GDM1 (cell line): ENCODE measurements at places on chromosomes 6 and 20.

GRCh38 chr6:24522228-24523176 lies 27.7 kb downstream of the ALDH5A1 start:
- DNase-seq, result no peak

GRCh38 chr20:34249291-34249690 lies 8.1 kb downstream of the ASIP start:
- DNase-seq, result no peak

DNA sequence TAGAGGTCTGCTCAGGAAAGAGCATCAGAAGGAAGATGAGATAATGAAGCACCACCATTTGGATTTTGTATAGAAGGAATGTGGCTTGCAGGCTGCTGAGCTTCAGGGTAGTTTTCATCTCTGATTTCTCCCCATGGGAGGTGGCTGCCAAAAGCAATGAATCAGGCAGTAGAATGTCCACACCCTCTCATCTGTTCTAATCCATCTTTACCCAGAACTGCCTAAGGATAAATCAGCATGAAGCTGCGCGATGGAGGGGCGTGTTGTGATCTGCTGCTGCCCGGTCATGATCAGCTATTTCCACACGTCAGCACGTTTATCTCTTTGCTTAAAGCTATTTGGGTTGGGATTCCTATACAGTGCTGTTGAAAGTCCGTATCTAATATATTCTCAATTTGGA lies 295.4 kb downstream of the FOXA2 start:
- DNase-seq, result no peak

- DNase-seq, result no peak
These were observed 127.9 kb downstream of the COL19A1 start for GRCh38 chr6:69994251-69994650.

- no peak for DNase-seq
These were observed 405.3 kb upstream of the HS3ST5 start for GRCh38 chr6:114747995-114748625.

DNA sequence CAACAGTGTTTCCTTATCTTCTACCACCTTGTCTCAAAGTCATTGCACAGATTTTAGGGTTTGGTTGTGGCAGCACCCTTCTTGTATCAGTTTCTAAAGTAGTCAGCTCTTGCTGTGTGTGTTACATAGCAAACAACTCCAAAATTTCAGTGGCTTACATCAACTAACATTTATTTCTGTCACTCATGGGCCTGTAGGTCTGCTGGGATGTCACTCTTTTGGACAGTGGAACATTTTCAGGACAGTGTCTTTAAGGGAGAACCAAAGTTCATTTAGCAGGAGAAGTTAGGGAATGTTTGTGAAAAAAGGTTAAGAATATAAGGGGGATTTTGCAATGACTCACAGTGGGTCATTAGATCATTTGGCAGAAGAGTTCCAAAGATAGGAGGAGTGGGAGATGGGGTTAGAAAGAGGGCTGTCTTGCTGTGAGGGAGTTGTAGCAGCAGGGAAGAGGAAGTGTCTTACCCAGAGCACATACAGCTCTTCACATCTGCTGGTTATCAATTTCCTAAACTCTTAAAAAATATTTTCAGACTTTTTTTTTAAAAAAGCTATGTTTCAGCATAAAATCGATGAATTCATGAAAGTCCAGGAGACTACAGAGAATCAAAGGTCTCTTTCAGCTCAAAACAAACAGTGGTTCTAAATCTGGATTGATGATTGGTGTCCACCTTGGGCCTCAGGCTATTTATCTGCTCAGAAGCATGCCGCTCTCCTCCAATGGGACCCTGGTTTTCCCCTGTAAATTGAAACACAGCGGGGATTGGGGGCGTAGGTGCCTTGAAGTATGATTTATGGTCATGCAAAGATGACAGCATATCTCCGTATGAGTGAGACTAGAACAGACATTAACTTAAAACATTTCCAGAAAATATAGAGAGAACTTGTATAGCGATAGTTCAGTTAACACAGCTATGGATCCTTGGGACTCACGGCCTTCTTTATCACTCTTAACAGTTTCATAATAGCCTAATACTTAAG lies 117.3 kb downstream of the B3GAT2 start:
- no peak for DNase-seq

DNA sequence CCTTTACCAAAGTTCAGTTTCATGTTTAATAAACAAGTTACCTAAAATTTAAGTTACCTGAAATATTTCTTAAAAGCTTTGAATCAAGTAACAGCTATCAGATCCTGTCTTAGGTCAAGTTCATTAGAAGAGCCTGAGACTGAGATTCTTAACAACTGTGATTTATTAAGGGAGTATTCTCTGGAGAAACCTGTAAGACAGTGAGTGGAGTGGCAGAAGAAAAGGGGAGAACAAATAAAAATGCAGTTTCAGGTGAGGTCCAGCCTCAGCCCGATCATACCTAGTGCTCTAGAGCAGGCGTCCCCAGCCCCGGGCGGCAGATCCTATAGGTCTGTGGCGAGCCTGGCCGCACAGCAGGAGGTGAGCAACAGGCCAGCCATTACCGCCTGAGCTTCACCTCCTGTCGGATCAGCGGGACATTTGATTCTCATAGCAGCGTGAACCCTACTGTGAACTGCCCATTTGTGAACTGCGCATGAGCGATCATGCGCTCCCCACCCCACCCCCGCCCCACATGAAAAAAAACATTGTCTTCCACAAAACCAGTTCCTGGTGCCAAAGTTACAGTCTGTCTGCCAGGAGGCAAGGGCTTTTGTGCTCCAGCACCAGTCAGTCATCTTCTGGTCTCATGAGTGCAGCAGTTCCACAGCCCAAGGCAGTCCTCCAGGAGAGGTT lies 59.2 kb upstream of the ADGRB3 start:
- no peak for DNase-seq

- DNase-seq, result no peak
These were observed 1.7 kb upstream of the CD24 start for GRCh38 chr6:106976270-106976669.
